OCI-LY7 (cell line): ENCODE measurements at places on chromosomes 5 and 9.

- DNase-seq: no peak
Observed at GRCh38 chr5:115243412-115243811, 19.3 kb downstream of the PGGT1B start.

DNA sequence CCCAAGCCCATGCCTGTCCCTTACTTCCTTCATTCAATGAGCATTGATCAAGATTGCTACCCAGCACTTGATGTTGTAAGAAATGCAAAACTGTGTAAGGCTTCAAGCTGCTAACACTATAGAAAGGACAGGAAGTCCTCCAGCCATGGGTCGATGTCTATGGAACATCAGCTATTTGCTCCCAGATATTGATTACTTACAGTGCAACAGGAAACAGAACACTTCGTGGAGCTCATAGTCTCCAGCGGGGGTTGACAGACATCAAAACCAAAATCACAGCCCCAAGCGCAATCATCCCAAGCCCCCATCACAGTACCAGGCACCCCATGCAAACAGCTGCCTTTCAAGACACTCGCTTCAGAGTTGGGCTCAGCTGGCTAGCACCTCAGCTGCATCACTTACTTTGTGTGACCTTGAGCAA is 26.8 kb upstream of the DUSP1 start:
- no peak for DNase-seq

DNA sequence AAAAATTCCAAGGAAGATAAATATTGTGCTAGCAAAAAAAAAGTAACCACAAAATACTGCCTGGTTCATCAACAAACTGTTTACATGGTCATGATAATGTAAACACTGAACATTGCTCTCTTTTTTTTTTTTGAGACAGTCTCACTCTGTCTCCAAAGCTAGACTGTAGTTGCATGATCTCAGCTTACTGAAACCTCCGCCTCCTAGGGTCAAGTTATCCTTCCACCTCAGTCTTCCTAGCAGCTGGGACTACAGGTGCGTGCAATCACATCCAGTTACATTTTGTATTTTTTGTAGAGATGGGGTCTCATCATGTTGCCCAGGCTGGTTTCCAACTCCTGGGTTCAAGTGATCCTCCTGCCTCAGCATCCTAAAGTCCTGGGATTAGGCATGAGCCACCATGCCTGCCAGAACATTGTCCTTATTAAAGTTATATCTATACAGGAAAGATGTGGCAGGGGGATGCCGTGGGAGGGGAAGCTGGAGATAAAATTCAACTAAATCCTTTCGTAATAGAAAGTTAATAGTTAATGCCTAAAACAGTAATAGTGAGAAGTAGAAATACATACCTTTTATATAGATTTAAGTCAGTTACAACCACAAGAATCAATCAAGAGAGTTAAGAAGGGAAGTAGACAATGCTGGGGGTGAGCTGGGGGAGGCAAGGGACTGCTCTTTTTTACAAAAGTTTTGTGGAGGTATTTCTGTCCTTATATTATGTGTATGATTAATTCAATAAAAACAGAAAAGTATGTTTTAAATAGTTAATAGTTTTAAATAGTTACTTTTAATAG is 52.3 kb downstream of the RGMB start:
- DNase-seq: no peak

DNA sequence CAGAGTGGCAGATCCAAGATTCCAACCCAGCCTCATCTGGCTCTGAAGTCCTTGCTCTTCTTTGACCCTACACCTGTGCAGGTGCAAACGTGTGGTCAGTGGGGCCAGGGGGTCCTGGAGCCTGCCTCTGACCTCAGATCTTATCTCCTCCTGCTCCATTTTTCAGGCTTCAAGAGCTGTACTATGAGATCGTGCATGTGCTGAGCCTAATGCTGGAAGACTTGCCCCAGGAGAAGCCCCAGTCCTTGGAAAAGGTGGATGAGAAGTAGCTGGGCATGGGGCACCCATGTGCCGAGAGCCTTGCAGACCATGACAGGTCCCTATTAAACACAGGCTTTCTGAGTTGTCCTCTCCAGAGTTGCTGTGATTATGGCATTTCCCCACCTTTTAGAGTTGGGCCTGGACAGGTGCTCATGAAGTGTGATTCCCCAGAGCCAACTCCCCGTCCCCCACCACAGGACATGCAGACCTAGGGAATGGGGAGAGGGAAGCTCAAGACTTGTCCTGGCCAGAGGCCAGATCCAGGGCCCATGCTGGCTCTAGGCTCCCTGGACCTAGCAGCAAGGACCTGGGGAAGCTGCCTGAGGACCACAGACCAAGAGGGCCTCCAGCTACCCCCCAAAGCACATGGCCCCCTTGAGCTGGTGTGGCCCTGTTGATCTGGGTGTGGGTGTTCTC is 22.5 kb downstream of the PITX1 start:
- DNase-seq: no peak

DNA sequence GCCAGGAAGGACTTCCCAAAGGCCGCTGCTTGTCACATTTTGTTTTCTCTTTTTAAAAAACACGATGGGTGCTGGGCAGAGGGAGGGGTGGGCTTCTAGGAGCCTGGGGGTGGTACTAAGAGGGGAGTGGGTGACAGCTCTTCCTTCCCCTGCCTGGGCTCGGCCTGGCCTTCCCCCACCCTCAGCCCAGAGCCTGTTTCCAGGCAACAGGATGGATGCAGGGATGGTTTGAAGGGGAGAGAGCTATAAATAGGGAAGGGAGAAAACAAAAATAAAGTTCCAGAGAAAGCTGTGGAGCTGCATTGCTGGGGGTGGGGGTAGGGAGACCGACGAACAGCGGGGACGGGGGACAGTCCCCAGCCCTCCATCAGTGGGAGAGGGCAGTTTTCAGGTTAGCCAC is 6.6 kb upstream of the GPRIN1 start:
- no peak for DNase-seq

DNA sequence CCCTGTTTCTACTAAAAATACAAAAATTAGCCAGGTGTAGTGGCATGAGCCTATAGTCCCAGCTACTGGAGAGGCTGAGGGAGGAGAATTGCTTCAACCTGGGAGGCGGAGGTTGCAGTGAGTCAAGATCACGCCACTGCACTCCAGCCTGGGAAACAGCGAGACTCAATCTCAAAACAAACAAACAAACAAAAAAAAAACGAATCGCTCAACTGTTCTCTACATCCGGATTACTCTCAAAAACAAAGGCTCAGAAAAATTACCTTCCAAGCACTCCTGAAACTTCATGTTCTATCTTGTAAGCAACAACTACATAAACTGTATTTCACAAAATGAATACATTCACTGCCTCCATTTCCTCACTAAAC is 14.0 kb downstream of the UBAP2 start:
- no peak for DNase-seq
